GDM1 (cell line): ENCODE measurements at places on chromosomes 4 and X.

DNA sequence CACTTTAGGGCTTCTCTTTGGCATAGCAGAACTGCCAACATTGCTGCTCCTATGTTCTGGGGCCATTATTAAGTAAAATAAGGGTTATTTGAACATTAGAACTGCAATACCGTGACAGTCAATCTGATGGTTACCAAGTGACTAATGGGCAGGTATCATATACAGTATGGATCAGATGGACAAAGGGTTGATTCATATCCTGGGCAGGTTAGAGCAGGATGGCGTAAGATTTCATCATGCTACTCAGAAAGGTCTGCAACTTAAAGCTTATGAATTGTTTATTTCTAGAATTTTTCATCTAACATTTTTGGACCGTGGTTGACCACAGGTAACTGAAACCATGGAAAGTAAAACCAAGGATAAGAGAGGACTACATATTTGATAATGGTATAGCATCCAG is 40.9 kb downstream of the BRCC3 start:
- DNase-seq = no peak

- DNase-seq = no peak
Observed at GRCh38 chr4:2837110-2837903, 6.3 kb upstream of the ADD1 start.

DNA sequence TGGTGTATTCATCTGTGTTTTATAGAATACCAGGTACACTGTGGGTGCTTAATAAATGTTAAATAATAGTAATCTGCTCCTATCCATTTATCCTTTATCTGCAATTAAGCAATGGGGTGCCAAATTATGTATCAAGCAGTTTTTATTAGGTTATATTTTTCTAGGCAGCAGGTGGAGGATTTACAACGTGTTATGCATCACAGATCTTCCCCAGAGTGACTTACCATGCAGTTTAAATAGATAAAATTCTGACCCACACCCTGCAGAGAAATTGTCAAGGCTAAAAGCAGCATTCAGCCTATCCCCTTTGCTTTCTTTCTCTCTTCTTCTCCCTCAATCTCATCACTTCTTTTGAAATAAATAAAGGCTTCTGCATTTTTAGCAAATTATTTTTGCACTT is 306.4 kb downstream of the CXXC4 start:
- no peak for DNase-seq

DNA sequence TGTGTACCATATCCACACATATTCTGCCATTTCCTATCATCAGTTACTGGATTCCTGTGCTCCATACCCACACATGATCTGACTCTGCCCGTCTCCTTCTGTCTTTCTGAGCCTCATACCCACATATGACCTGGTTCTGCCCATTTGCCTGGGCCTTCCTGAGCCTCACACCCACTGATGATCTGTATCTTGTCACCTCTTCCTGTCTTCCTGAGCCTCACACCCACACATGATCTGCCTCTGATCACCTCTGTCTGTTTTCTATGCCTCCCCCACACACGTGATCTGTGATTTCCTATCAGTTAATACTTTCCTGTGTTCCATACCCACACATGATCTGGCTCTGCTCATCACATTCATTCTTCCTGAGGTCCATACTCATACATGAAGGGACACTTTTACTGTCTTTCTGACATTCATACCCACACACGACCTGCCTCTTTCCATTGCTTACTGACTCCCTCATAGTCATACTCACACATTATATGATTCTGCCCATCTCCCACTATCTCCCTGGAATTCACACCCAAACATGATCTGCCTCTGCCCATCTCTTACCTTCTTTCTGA is 32.5 kb downstream of the SCML1 start:
- no peak for DNase-seq

DNA sequence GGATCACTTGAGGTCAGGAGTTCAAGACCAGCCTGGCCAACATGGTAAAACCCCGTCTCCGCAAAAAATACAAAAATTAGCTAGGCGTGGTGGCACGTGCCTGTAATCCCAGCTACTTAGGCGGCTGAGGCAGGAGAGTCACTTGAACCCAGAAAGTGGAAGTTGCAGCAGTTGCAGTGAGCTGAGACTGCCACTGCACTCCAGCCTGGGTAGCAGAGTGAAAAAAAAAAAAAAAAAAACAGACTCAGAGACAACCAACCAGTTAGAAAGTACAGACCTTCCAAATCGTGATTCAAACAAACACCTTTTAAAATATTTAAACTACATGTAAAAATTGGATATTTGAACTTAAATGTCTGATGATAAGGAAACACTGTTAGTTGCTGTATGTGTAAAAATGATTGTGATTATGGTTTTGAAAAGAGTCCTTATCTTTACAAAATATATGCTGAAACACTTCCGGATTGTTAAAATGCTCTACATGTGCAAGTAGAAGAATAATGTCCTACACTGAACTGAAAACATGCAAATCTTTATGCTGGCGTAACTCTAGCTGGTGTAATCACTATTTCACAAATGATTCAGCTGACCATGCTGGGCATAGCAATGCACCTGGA is 37.8 kb downstream of the SH3KBP1 start:
- DNase-seq = no peak

DNA sequence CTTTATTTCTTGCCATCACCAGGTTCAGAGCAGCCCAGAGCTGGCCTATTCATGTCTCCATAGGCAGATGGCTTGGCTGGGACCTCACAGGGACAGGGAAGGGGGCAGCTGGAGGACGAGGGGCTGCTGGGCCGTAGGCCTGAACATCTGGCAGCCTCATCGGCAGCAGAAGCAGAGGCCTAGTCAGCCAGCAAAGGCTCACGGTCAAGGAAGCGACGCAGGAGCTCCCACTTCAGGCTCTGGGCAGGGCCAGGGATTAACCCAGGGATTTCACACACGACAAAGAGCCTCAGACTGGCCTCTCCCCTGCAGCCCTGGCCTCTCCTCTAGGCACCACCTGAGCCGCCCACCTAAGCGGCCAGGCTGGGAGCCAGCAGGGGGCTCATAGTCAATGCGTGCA is 46.0 kb upstream of the MAN2B2 start:
- no peak for DNase-seq

DNA sequence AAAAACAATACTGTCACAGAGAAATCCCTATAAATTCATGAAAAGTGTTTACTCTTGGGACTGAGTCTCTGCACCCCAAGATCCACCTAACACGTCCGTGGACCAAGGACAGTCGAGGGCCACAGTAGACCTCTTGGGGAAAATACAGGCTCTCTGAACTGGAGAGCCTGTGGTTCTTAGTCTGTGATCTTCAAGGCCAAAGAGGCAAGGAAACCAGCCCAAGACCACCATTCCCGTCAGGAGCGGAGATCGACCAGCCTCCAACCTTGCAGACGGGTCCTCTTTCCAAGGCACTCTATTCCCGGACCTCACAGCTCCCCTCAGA is 1.6 kb upstream of the APBB2 start:
- DNase-seq = no peak

DNA sequence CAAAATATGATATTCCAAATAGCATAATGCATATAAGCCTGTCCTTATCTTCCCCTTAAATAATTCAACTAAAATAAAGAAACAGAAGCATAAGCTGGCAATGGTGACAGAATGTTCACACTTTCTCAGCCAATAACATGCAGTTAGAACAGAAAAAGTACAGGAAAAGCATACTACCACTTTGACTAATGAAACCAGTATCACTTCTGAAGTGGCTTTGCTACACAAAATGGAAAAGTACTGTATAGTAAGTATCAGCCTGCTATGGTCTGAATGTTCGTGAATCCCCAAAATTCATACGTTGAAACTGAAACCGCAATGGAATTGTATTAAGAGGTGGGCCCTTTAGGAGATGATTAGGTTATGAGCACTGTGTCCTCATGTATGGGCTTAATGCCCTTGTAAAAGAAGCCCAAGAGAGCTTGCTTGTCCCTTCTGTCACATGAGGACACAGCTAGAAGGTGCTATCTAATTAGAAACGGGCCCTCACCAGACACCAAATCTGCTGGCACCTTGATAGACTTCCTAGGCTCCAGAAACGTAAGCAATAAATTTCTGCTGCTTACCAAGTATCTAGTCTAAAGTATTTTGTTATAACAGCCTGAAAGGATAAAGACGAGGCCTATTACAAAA is 102.6 kb downstream of the PRDM5 start:
- DNase-seq = no peak

DNA sequence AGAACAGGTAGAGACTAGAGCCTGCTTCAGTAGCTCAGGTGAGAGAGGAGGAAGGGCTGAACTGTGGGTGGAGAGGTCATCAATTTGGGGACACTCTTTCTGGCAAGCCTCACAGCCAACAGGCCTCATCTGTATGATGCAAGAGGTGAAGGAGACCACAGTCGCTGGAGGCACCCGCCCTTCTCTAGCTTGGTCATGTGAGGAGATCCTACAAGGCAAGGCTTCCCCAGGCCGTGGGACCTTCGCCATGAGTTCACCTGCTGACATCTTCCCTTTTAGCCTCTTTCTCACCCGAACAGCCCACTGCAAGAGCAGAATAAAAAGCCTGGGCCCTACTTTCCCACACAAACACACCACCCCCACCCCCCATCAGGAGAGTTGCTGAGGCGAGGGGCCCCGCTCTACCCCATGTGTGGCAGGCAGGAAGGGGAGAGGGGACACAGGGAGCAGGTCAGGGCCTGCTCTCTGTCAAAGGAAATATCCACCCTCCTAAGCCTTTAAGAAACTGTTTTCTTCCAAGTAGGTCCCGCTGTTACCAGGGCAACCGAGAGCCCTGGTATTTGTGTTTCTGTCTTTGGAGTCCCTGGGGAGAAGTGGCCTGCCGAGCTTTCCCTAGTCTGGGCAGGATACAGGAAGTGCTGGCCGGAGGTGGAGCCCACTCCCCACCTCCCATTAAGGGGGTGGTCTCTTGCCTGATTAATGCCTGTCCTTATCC is 8.1 kb downstream of the RTL5 start:
- peak; percentile 20 for DNase-seq

- no peak for DNase-seq
Observed at GRCh38 chr4:1214101-1215095, 34.5 kb downstream of the CTBP1 start.

DNA sequence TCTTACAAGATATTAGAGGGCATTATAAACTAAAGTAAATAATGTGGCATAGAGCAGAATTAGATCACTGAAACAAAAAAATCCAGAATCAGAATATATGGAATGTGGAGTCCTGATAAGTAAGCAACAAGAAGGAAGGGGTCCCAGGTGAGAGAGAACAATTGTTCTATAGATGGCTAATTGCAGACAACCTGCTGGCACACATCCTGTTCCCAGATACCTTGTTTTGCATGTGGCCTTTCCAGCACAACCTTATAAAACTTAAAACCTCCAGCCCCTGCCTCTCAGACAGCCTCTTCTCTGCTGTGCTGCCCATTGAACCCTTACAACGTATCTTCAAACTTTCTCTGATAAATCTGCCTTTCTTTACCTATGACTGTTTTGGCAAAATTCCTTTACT is 4.7 kb upstream of the ZNF674 start:
- no peak for DNase-seq

DNA sequence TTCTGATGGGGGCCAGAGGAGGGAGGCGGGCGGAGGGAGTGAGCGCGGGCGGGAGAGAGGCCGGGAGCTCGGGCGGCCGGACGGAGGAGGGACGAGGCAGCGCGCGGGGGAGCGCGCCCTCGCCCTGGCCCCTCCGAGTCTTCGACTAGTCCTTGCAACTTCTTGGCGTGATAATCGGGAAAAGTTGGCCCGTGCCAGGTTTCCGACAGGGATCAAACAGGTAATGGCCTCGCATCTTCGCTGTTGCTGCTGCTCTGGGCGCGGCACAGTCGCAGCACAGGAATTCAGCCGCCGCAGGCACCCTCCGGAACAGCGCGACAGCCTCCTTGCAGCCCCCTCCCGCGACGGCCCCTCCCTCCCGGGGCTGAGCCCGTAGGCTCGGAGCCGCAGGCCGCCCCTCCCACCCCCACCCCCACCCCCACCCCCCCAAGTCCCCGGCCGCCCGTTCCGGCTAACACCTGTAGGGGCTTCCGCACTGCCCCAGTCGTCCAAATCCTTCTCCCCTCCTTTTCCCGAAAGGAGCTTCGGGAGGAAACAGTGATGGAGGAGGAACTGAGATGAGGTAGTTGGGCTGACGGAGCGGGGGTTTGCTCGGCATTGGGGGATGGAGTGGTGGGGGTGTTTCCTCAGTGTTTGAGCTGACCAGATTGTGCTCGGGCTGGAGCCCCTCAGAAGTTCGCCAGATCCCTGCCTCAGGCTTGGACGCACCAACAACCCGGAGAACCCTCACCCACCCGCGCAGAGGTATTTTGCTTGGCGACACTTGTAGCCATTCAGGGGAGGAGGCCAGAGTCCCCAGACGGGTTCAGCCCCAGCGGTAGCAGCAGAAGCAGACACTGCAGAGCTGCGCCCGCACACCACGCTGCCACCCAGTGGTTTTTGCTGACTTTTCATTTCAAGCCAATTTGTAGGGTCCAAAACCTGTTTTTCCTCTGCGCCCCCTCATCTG is at the start of gene FGF13:
FGF13 (minus strand) TSS at position 319 of the 949 bp plus-strand sequence. CDS start 714 bp downstream, outside the sequence.
- DNase-seq = no peak

GRCh38 chrX:153821066-153821465 is 9.3 kb downstream of the PDZD4 start:
- DNase-seq = no peak

DNA sequence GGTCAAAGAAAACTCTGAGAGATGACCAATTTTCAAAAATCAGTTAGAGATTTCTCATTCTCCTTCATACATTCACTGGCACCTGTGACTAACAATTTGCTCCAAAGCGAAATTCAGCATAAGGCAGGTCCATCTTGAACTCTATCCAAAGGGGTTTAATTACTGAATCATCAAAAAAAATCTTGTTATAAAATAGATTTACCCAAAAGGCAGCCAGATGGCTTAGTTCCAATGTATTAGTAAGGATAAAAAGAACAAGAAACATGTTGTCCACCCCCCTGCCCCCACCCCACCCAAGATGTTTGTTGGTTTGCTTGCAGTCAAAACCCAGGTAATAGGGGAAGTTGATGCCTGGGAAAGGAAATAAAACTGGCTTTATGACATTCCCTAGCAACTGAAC is 200.3 kb downstream of the ANTXR2 start:
- DNase-seq = no peak

GRCh38 chrX:74865725-74866124 is 59.5 kb downstream of the NEXMIF start:
- DNase-seq = no peak

GRCh38 chr4:110597582-110597981 is 25.3 kb downstream of the PITX2 start:
- DNase-seq = no peak

DNA sequence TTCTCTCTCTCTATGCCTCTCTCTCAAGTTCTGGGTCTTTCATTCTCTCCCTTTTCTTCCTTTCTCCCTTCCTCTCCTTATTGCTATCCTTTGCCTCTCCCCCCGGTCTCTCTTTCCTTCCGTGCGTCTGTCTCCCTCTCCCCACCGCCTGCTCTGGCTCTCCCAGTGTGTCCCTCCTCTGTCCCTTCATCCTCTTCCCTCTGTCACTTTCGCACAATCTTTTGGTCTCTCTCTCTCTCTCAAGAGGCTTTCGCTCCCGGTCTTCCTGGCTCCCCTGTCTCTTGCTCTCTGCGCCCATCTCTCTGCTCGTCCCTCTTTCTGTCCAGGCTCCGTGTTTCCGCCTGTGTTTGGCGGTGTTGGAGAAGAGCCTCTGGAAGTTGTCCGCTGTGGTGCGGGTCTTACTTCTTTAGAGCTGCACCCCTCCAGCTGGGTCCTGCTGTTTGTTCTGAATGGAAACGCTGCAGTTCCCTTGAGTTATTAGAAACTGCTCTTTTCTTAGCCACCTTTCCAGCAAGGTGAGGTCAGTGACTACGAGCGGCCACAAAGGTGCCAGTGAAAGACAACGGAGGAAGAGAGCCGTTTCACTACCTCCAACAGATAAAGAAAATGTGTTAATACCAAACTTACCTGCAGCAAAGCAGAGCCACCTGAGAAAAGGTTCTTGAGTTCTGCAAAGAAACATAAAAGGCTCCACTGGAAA is 1.1 kb downstream of the BMPR1B start:
- DNase-seq = no peak

- DNase-seq = no peak
Observed at GRCh38 chr4:112002248-112002661, 143.0 kb upstream of the FAM241A start.
